A549 (cell line): ENCODE measurements at places on chromosomes 5 and 9.

DNA sequence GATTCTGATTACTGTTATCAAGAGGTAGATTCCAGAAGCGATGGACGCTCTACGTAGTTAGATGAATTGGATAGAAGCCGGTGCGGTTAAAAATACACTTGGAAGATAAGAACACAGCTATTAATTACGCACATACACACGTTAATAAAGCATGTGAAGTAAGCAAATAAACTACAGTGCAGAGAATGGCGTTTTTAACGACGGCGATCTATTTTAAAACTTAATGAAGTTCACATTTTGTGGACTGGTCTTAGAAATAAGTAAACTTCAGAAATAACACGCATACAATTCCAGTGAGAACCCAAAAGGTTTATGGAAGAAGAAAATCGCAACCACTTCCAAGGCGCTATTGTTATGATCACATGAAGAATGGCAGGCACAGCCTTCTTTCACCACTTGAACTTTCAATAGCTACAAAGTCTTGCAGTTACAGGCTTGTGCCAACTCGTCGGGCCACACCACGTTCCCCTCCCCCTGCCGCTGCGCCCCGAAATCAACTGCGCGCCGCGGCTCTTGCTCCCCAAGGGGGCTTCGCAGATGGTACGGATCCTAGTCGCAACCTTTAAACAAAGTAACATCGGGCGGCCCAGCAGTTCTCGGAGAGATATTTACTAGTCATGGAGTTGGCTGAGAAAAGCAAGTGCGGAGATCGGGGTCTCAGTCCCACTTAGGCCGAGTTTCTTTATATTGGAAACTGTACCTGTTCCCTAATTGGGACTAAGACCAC is 866 bp upstream of the SEMA6A start:
- no peak for DNase-seq

DNA sequence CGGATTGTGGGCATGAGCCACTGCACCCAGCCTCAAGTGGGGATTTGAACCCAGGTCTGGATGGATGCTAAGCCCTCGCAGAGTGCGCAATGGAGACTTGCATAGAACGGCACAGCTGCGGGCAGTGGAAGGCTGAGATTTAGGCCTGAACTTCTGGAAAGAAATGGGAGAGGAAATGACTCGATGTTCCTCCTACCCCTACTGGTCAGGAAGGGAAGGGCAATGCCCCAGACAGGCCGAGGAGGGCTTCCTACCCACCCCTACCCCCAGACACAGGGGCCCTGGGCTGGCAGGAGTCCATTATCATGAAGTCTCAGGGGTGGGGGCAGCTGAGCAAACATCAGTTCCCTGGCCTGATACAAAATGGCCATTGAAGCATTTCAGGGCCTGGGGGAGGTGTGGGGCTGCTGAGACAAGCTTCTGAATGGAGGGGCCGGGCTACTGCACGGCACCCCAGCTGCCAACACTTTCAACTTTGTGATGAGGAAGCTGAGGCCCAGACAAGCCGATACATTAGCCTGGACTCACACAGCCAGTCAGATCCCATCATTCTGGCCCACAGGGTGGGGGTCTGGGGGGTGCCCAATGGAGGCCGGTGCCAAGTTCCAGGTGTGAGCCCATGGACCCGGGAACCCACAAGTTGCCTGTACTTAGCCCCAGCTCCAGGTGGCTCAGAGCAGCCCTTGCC is 13.5 kb upstream of the WDR38 start:
- DNase-seq = peak; percentile 53

DNA sequence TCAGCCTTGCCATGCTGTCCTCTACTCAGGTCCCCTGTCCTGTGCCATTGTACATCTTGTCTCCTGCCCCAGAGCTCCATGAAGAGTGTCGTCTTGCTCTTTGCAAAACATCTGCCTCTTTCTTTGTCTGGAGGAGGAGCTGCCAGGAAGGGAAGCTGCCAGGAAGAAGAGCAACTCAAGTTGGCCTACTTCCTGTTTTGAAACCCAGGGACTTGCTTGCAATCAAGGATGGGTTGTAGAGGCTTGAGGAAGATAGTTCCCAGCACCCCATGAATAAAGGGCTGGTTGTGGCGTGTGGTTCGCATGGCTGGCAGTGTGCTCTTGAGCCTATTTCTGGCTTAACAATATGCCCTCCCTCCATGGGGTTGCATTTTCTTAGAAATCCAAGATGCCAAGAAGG is 53.0 kb upstream of the CPEB4 start:
- no peak for DNase-seq

- DNase-seq = no peak
These were observed 498.0 kb downstream of the PRDM9 start for GRCh38 chr5:24005384-24005783.

DNA sequence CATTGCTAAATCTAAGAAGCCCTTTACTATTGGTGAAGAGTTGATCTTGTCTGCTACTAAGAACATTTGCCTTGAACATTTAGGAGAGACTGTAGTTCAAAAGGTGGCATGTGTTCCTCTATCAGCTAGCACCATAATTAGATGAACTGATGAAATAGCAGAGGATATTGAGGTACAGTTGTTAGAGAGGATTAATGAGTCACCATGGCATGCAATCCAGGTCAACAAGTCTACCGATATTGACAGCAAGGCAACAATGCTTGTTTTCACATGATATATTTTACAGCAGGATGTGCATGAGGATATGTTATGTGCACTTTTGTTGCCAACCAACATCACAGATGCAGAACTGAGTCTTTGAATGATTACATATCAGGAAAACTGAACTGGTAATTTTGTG is 134.3 kb upstream of the CDH9 start:
- DNase-seq = no peak

DNA sequence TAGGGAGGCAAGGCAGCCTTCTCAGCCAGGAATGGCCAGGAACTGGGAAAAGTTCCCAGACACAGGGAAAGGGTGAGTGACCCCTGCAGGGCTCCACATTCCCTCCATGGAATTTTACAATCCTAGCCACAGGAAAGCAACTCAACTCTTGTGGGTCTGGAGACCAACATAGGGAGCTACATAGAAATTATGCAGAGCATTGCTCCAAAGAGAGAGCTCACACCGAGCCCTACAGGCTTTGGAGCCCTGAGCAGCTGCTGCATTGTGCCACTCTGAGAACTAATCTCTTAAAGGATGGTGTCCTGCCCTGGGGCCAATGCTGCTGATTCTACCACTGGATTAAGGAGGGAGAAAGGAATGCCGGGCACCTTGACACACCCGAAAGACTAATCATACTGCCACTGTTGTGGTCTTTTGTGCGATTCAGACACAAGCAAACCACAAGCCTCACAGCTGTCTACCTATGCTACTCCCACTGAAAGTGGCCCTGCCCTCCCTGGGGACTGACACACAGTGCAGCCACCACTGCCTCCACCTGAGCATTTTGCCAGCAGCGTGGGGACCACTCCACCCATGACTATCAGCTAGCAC is 1089.8 kb upstream of the NUDT12 start:
- no peak for DNase-seq

GRCh38 chr5:159807586-159807985 is 108.7 kb upstream of the ADRA1B start:
- no peak for DNase-seq

DNA sequence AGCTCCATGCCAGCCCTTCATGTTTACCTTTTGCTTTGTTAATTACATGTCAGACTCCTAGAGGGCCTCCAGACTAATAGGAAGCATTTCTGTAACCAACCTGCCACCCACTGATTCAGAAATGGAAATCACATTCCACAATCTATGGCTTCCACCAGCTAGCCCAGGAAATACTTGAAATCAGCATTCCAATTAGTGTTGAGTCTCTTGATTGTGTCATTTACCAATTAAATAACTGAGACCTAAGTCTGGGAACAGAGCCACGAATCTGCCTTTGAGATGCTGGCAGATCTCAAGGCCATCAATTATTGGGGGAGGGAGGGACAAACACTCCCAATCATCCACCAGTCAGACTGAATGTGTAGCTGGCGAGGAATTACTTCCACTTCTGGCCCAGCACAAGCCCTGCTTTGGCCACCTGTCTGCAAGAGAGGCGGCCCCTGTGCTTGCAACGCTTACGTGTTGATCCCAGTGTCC is 27.4 kb upstream of the SAP30L start:
- no peak for DNase-seq

DNA sequence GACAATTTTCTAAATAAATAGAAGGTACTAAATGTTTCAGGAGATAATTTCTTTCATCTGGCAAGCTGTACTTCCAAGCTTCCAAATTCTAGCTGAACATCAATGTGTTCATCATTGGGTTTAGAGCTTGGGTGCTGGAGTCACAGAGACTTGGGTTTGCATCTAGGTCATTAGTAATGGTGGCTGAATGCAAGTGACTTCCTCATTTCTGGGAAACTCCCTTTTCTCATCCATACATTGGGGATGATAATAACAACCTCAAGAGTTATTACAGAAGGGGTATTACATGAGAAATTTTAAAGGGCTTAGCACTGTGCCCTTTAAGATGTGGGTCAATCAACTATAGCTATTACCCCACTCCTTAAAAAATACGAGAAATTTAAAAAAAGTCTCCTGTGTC is 41.1 kb upstream of the KLF4 start:
- DNase-seq = no peak

- DNase-seq = no peak
These were observed 109.5 kb downstream of the MYO10 start for GRCh38 chr5:16826379-16827125.

GRCh38 chr5:43121913-43122484 is 1.3 kb downstream of the ZNF131 start:
- DNase-seq = peak; percentile 46

- DNase-seq = no peak
These were observed 82.1 kb downstream of the MAMDC2 start for GRCh38 chr9:70125621-70126263.

DNA sequence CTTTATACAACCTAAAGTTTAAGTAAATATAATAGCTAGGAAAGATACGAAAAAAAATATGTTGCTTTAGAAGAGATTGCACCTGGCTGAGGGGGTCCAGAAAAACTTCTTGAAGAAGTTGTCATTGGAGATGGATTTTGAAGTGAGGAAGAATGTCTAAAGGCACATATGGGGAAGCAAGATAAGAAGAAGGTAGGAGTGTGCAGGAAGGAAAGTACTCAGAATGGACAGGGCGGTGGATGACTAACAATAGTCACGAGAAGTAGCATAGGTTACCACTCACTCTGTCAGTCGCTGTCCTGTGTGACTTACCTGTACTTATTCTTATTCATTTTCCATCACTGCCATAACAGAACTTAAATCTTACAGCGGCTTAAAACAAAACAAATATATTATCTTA is 251.6 kb downstream of the GRIA1 start:
- DNase-seq = no peak

GRCh38 chr9:114503522-114504340 is 1.5 kb downstream of the WHRN start:
- no peak for DNase-seq

- DNase-seq = no peak
These were observed 63.1 kb upstream of the CD180 start for GRCh38 chr5:67259548-67260215.

GRCh38 chr5:147956064-147956841 is 49.9 kb upstream of the C5orf46 start:
- DNase-seq = no peak

DNA sequence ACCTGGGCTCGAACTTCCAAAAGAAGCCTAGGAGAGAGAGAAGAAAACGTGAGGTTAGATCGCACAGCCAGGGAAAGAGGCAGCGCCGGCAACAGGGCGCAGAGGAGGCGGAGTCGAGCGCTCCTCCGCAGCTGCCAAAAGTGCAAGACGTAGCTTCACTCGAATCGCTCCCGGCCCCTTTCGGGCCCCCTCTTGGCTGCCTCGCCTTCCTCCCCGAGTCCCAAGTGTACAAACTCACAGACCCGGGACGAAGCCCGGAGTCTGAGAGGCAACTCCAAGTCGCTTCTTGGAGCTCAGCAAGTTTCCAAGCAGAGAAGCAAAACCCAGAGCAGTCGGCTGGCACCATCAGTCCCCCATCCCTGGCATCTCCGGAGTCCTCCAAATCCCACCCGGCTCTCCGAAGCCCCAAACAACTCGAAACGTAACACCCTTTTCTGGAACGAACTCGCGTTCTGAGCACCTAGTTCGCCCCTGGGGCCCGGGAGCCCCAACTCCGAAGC is 1.2 kb downstream of the MIER3 start:
- DNase-seq = peak; percentile 58

DNA sequence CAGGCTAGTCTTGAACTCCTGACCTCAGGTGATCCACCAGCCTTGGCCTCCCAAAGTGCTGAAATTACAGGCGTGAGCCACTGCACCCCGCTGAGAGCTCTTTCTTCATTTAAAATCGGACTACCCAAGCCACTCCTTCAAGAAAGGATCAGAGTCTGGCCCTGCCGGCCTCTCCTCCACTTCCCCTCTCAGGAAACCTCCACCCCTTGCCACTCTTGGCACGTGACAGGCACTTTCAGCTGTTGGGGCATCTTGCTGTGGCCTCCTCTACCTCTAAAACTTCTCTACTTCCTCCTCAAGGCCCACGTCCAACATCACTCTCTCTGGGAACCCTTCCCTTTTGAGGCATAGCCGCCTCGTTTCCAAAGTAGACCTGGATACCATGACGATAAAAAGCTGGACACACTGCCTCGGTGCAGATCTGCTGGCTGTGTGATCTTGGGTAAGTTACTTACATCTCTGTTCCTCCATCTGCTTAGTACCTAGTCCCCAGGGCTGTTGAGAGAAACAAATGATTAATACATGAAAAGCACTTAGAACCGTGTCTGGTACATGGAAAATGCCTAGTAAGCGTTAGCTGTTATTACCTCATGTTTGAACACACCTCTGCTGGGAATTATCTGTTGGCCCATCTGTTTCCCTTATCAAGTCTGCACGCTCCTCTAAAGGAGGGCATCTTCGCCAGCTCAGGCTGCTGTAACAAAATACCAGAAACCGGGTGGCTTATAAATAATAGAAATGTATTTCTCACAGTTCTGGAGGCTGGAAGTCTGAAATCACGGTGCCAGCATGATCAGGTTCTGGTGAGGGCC is 55.3 kb downstream of the SMIM23 start:
- DNase-seq = no peak

DNA sequence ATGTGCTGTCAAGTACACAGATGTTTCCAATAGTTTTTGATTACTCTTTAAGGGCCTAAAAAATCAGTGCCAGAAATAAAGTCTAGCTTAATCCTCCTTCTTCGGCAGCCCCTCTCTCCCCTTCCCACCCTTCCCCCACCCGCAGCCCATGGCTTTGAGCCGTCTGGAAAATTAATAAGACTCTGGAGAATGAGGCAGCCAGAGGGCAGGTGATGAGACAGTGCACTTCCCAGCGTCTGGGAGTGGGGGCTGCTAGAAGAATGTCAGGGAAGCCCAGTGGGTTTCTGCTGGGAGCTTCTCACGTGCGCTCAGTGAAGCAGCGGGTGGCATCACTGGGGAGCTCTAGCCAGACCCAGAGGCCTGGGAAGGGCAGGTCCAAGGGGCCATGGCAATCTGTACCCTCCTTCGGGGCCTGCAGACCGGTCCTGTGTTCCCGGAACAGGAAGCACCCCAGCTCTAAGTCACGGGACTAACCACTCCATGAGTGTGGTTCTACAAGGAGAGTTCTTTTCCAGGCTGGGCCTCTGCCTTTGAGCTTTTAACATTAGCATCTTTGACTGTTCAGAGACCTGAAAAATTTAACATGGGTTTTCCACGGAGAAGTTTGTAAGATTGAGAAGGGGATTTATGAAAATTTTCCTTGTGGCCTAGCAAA is 164.8 kb upstream of the OTULINL start:
- DNase-seq = no peak
